ENCODE measurements at places on chromosomes 6 and 20. TPM values are rescaled to one million over a fixed set of nuclear protein-coding genes. Genes with fewer than 3 reads are reported as not detected.

DNA sequence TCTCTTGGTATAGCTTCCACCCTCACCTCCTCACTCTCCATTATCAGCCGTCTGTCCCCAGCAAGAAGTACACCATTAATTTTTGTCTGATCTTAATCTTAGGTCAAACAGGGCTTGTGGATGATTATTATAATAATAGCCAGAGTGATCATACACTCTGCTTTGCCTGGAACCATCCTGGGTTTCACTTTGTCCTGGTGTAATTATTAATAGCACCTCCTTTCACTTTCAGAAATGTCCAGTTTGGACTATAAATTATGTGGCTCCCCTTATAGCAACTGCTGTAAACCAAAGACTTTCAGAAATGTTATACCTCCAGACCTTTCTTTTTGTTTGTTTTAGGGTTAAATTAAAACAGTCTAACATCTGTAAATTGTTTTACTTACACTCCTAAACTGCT lies 951 bp upstream of the TRIM31 start:
- no peak overlapping the region for H3K27ac ChIP-seq
- no peaks in the 10 kb centered on the region for H3K4me1 ChIP-seq

DNA sequence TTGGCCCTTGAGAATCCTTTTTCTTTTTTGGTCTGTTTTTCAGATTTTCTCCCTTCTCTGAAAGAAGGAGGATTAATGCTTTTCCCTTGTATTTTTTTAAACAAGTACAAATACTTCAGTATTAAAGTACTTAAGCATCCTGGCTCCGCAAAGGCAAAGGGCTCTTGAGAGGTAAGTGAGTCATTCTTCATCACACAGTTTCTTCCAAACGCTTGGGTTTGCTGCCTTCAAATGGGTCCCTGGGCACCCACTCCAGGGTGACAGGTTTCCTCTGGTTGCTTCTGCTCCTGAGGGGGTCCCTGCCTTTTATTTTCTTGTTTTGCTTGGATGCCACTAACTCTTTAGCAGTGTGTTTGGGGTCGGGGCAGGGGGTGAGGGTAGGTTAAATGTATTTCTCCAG lies 437.1 kb downstream of the PTPRT start:
- no peaks in the 10 kb centered on the region for H3K27me3 ChIP-seq
- H3K4me1 ChIP-seq = no peaks in the 10 kb centered on the region
- H3K27ac ChIP-seq = no peak overlapping the region
- peaks cover 8% of the 10 kb centered on the region for H3K36me3 ChIP-seq
- DNase-seq = no peak

DNA sequence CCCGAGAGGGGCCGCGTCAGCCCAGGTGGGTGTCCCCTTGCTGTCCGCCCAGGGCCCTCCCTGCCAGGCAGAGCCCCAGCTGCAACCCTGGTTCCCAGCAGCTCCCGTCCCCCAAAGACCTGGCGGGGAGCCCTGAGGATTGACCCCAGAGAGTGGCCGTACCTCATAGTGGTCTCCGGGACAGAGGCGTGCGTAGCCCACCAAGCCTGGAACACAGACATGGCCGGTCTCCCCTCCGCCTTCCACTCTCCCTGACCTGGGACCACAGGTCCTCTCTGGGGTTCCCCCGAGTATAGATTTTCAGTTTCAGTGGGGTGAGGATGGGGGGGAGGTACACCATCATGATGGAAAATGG lies 82.6 kb downstream of the RIPOR3 start:
- H3K36me3 ChIP-seq = no peaks in the 10 kb centered on the region
- no peak for DNase-seq
- H3K4me3 ChIP-seq = no peak overlapping the region
- H3K4me1 ChIP-seq = no peaks in the 10 kb centered on the region
- no peaks in the 10 kb centered on the region for H3K27me3 ChIP-seq
- no peak overlapping the region for H3K27ac ChIP-seq

Gene FAM83C
- polyA plus RNA-seq = not detected

- peaks cover 6% of the 10 kb centered on the region for H3K27me3 ChIP-seq
- no peaks in the 10 kb centered on the region for H3K36me3 ChIP-seq
- no peaks in the 10 kb centered on the region for H3K4me1 ChIP-seq
- no peak for DNase-seq
These were observed 2.5 kb downstream of the ZSCAN26 start for GRCh38 chr6:28269492-28269891.

Gene SH3BGRL2
- polyA plus RNA-seq = 7.5 TPM

Gene FAM217A
- not detected for polyA plus RNA-seq

Gene RNF8
- polyA plus RNA-seq = 48.9 TPM

GRCh38 chr6:112149719-112150263 lies 62.4 kb downstream of the FAM229B start:
- H3K4me1 ChIP-seq = no peaks in the 10 kb centered on the region
- no peak overlapping the region for H3K27ac ChIP-seq
- no peaks in the 10 kb centered on the region for H3K27me3 ChIP-seq

Gene TFB1M
- 69.6 TPM for polyA plus RNA-seq

DNA sequence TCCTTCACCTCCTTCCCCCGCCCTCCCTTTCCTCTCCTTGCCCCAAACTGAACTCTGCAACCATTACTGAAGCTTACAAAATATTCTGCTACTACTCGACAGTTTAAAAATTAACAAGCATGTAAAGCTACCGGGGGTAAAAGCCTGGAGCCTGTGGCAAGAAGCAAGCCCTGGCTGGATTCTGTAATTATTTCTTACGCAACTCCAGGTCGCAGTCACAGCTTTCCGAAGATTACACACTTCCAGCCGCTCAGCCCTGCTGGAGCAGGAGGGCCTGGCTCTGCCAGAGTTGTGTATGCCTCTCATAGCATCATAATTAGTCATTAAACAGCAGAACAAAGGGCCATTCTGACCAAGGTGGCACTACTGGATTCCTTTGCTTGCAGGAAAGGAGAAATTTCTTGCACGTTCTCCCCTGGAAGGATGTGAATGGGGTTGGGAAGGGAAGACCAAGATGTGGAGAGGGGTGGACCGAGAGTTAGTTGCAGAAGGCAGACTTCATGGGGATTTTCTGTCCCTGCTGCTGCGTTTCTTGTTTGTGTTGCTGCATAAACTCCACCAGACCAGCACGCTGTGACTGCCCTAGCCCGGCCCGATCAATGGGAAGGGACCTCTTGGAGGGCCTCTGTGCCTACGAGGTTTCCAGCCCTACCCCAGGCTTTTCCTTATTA lies 23.6 kb downstream of the FOXQ1 start:
- peaks cover 24% of the 10 kb centered on the region for H3K4me1 ChIP-seq
- no peaks in the 10 kb centered on the region for H3K27me3 ChIP-seq
- H3K36me3 ChIP-seq = no peaks in the 10 kb centered on the region

Gene PHF1
- polyA plus RNA-seq = 31.4 TPM

DNA sequence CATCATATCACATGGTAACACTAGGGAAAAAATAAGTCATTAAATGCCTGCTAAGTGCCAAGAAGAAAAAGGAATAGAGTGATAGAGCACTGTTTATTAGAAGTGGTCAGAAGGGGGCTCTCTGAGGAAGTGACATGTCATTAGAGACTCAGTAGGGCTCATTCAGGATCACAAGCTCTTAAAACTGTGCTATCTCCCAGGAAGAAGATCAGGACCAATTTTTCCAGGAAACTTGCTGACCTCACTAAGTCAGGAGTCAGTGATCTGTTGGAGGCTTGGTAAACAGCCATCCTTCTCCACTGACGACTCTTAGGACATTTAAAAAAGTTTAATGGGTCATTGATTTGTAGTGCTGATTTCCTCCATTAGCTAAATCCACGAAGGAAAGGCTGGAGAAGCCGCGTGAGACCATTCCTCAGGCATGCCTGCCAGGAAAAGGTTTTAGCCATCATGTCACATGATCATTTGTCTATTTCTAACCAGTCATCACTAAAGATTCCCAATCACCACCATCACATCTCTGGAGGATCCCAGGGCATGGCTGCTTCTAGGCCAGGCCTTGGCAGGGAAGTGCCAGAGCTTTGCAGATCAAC lies 5.9 kb upstream of the PTPN1 start:
- H3K27me3 ChIP-seq = no peaks in the 10 kb centered on the region
- peak; percentile 26 for DNase-seq
- H3K4me3 ChIP-seq = no peak overlapping the region
- H3K27ac ChIP-seq = no peak overlapping the region

DNA sequence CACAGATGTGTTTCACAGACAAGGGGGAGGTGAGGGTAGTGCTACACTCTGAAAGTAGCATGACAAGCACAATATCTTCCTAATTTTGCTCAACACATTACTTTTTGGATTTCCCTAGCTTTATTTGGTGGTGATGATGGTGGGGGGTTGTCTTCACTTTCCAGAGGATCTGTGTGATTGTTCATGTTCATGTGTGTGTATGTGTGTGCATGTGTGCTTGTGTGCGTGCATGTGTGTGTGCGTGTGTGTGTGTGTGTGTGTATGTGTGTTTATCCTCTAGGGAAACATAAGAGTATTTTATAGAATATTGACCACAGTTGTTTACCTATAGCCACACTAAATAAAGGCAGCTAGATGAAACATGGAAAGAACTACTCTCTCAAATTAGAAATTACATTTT lies 183.8 kb upstream of the EYA4 start:
- H3K4me3 ChIP-seq = no peak overlapping the region
- H3K4me1 ChIP-seq = peaks cover 24% of the 10 kb centered on the region
- no peak for DNase-seq
- no peaks in the 10 kb centered on the region for H3K36me3 ChIP-seq
- no peak overlapping the region for H3K27ac ChIP-seq
- no peaks in the 10 kb centered on the region for H3K27me3 ChIP-seq

Gene TRIM10
- polyA plus RNA-seq = not detected

Gene SEMG1
- polyA plus RNA-seq = 4.4 TPM

- peak; percentile 63 for DNase-seq
- peak overlapping the region; percentile 64 for H3K4me3 ChIP-seq
- H3K4me1 ChIP-seq = peaks cover 48% of the 10 kb centered on the region
- H3K36me3 ChIP-seq = no peaks in the 10 kb centered on the region
- H3K27me3 ChIP-seq = no peaks in the 10 kb centered on the region
These were observed 66.7 kb upstream of the ZNF217 start for GRCh38 chr20:53660078-53660909.

- no peak overlapping the region for H3K27ac ChIP-seq
- H3K27me3 ChIP-seq = peaks cover 32% of the 10 kb centered on the region
- H3K36me3 ChIP-seq = no peaks in the 10 kb centered on the region
- peak; percentile 56 for DNase-seq
- H3K4me1 ChIP-seq = peaks cover 13% of the 10 kb centered on the region
These were observed 186.6 kb downstream of the DOK5 start for GRCh38 chr20:54661880-54662465.

GRCh38 chr6:44966449-44967092 lies 361.6 kb upstream of the RUNX2 start:
- no peak for DNase-seq
- no peak overlapping the region for H3K27ac ChIP-seq
- H3K36me3 ChIP-seq = no peaks in the 10 kb centered on the region
- H3K4me3 ChIP-seq = no peak overlapping the region
- H3K4me1 ChIP-seq = no peaks in the 10 kb centered on the region

Gene VTA1
- polyA plus RNA-seq = 104 TPM

Gene RIPPLY2
- 4.0 TPM for polyA plus RNA-seq

DNA sequence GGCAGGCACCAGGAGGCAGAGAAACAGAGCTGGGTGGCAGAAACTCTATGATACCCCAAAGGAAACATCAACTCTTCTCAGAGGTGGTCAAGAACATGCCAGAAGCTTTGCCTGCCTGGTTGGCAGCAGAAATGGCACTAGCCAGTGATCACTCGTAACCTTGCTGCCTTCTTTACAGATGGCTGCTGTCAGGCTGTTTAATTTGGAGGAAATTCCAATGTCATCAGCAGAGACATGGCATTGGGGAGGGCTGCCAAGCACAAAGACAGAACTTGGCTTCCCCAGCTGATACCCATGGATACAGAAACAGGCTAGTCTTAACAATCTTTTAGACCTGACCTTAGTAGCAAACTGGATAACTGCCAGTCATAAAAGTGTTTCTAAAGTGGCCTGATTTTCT lies 153.6 kb downstream of the GMPR start:
- H3K4me3 ChIP-seq = no peak overlapping the region
- H3K27ac ChIP-seq = no peak overlapping the region
- no peaks in the 10 kb centered on the region for H3K4me1 ChIP-seq
- H3K27me3 ChIP-seq = no peaks in the 10 kb centered on the region
- H3K36me3 ChIP-seq = no peaks in the 10 kb centered on the region

- H3K27ac ChIP-seq = no peak overlapping the region
- peaks cover 5% of the 10 kb centered on the region for H3K4me1 ChIP-seq
- H3K4me3 ChIP-seq = no peak overlapping the region
- peaks cover 7% of the 10 kb centered on the region for H3K36me3 ChIP-seq
- no peaks in the 10 kb centered on the region for H3K27me3 ChIP-seq
- DNase-seq = no peak
These were observed 71.2 kb downstream of the ABHD12 start for GRCh38 chr20:25319241-25320034.

GRCh38 chr6:127515234-127515793 lies 3.8 kb downstream of the MTCL3 start:
- H3K27me3 ChIP-seq = peaks cover 32% of the 10 kb centered on the region
- DNase-seq = peak; percentile 85
- no peak overlapping the region for H3K27ac ChIP-seq
- H3K4me1 ChIP-seq = peaks cover 22% of the 10 kb centered on the region

Gene LAMA2
- polyA plus RNA-seq = 0.61 TPM

Gene DNAH8
- not detected for polyA plus RNA-seq

Gene AVP
- polyA plus RNA-seq = 0.60 TPM

- no peaks in the 10 kb centered on the region for H3K36me3 ChIP-seq
- H3K27me3 ChIP-seq = no peaks in the 10 kb centered on the region
- DNase-seq = peak; percentile 52
- H3K4me1 ChIP-seq = peaks cover 19% of the 10 kb centered on the region
- H3K27ac ChIP-seq = 0 out of 2 replicates have a peak overlapping the region, but pooled peaks have one; percentile 12
These were observed 81.7 kb downstream of the FAM217A start for GRCh38 chr6:3997177-3997770.

DNA sequence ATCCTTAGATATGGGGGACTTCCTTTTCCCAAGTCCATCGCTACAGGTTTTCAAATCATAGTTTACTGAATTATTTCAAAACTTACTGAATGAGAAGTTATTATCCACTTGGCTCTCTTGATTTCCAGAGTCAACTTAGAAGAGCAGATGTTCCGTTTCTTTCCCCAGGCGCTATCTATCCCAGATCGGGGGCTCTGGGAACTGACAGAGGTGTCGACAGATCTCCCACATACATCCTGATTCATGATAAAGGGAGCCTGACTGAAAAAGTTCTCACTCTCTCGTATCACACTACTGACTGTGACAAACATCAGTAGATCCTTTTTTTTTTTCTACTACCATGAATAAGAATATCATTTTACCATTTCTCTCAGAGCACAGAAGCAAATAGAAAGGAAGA lies 654.8 kb downstream of the RNF144B start:
- no peaks in the 10 kb centered on the region for H3K27me3 ChIP-seq
- no peaks in the 10 kb centered on the region for H3K4me1 ChIP-seq
- H3K36me3 ChIP-seq = no peaks in the 10 kb centered on the region
- no peak for DNase-seq
- no peak overlapping the region for H3K4me3 ChIP-seq
